ENCODE measurements at places on chromosomes 13 and 19.

DNA sequence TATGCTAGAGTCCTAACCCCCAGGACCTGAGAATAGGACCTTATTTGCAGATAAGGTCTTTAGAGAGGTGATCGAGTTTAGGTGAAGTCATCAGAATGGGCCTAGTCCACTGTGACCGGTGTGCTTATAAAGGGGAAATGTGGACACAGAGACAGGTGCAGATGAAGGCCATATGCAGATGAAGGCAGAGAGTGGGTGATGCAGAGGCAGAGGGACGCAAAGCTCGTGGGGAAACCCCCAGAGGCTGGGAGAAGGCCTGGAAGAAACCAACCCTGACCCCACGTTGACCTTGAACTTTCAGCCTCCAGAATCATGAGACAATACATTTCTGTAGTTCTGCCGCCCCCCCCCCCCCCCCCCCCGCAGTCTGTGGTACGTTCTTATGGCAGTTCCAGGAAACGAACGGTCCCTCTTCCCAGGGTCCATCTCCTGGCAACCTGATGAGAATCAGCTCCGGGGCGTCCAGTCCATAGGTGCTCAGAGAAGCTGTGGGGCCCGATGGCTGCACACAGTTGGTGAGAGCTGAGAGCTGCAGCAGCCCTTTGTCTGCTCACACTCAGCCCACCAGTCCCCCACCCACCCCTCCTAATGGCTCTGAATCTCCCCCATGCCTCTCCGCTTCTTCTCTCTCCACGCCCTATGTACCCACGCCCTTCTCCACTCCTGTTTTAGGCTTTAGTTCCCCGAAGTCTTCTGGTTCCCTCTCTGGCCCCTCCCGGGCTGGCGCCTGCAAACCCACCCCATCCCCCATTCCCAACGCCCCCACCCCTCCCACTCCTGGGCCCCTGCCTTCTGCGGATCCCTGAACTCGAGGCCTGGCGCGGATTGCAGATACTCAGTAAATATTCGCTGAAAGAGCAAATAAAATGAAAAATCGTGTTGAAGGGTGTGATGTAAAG is 218.3 kb upstream of the MAB21L1 start:
- no peak for DNase-seq

DNA sequence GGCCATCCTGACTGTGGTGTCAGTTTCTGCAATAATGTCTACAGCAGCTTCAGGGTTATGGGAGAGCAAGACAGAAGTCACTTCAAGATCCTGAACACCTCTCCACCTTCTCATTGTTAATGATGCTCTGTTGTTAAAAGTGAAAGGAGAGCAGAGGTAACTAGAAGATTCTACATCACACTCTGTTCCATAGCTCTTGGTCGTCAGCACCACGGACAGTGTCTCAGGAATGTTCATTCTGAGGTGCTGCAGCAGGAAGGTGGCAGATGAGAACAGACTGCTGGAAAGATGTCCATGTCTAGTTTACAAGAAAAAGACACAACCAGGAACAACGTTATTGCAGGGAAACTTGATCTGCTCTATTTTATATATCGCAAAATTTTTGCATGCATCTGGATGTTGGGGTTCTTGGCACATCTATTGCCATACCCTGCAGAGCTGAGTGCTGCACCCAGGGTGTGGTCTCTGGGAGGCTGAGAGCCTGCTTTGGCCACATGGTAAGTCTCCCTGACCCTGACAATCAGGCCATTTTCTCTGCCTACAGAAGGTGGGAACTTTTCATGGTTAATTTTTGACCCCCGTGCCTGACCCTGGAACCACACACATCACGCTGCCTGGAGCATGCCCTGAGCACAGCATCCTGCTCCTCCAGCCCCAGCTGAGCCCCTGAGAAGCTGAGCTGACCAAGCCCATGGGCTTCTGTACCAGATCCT is 12.7 kb downstream of the CEACAM21 start:
- DNase-seq = no peak

- no peak for DNase-seq
Observed at GRCh38 chr13:108573455-108573854, 56.0 kb upstream of the MYO16 start.

DNA sequence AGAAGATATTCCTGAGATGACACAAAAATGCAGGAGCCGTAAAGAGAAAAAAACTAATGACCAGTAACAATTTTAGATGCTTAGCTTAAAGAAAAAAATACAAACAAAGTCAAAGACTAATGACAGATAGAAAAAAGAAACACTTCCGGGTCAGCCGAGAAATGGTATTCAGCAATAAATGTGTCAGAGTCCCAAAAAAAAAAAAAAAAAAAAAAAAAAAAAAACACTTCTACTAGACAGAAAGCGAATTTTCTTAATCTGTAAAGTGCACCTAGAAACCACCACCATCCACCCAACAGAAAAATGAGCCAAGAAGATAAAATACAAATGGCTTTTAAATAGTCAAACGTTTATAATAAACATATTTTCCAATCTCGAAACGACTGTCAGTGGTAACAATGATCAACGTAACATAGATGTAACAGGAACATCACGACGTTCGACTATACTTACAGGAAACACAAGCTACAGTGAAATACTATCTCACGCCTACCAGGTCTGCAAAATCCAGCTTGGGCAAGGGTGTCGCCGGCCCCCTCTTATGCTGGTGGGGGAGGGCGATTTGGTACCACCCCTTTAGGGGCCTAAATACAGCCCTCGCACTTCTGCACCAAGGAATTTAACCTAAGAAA is 10.6 kb downstream of the ABHD17A start:
- no peak for DNase-seq

- no peak for DNase-seq
Observed at GRCh38 chr19:16673231-16673630, 12.3 kb downstream of the TMEM38A start.

GRCh38 chr13:79532576-79532975 is 51.6 kb downstream of the NDFIP2 start:
- no peak for DNase-seq

DNA sequence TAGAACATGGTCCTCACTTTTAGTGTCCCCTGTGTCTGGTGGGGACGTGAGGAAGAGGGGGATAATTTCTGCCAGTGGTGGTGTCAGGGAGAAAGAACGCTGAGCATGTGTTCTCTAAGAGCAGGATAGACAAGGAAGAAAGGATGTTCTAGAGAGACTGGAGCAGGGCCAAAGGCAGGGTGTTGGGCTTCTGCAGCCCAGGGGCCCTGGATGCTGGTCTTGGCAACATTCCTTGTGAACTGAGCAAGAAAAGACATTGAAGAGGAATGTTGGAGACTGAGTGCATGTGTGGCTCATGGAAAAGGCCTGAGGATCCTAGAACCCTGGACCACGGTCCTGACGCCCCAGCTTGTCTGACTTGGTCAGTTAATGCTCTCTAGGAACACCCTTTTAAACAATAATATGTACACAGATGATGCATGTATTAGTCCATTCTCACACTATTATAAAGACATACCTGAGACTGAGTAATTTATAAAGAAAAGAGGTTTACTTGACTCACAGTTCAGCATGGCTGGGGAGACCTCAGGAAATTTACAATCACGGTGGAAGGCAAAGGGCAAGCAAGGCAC is 33.6 kb upstream of the SLC10A2 start:
- no peak for DNase-seq

- DNase-seq = no peak
Observed at GRCh38 chr13:66556306-66556705, 673.8 kb downstream of the PCDH9 start.

DNA sequence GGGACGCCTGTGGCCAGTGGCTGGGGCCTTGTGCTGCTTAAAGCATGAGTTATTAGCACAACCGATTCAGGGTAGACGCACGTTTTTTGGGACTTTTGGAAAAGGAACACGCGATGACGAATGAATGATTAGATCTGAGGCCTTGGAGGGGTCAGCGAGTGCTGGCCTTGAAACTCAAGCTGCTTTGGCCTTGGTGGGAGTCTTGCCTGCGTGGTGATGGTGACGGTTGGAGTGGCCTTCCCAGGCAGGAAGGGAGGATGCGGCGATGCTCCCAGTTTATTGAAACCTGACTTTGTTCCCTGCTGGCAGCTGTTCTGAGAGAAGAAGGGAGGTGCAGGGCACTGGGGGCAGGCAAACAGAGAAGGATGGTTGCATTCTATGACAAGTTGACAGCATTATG is 63.1 kb upstream of the RNF113B start:
- DNase-seq = no peak

DNA sequence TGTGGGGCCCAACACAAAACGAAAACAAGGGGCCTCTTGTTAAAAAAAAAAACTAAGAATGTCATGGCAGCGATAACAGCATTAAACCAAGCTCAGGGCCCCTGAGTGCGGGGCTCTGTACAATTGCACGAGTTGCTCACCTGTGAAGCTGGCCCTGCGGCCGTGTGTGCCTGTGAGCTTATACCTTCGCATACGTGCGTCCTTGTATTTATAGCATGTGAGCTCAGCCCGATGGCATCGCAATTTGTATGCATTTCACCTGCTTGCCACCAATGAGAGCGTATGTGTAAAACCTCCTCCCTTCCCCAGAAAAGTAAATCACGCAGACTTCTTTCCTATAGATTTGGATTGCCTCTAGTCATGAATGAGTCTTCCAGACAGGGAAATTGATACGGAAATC is 17.1 kb downstream of the HNRNPM start:
- DNase-seq = no peak

DNA sequence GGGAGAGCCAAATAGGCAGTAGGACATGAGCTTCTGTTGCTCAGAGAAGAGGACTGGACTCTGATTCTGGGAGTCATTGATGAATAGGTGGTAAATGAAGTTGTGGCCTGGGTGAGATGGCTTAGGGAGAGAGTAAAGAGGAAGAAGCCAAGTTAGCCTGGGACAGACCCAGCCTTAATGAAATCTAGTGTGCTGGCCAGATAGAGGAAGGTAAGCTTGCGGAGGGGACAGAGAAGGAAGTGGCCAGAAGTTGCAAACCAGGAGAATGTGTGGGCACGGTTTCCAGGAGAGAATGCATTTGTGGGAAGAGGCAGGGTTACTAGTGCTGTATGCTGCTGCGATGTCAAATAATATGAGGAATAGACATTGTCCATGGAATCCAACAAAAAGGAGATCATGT is 83.3 kb upstream of the OLFM4 start:
- no peak for DNase-seq

GRCh38 chr19:2423071-2423914 is 4.1 kb downstream of the TIMM13 start:
- no peak for DNase-seq

DNA sequence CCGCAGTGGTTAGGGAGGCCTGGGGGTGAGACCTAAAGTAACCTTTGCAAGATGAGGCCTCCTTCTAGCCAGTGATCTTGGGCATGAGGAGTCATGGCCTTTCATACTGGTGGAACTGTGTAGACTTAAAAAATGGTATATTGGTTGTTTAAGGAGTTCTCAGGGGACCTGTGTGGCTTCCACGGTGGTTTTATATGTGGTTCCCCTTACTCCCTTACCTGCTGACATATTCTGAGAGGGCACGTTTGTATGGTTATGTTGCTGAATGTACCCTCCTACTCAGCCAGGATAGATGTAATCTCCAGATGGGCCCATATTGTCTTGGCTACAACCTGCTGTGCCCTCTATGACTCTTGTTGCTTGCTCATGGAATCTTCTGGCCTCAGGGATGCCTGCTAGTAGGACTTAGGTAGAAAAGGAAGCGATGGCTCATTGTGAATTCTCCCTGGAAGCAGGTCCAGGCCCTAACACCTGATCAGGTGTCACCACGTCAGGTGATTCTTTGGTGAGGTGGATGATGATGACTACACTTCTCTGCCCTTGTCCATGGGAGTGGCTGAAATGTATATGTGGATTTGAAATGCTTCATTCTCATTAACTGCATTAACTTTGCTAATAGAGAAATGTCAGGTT is 1.8 kb downstream of the ZNF460 start:
- no peak for DNase-seq

GRCh38 chr19:17953869-17954268 is 13.0 kb upstream of the KCNN1 start:
- DNase-seq = no peak

GRCh38 chr19:11273296-11273695 is 11.0 kb upstream of the DOCK6 start:
- DNase-seq = no peak

- no peak for DNase-seq
Observed at GRCh38 chr13:58619396-58620113, 988.0 kb downstream of the PCDH17 start.

GRCh38 chr13:97353927-97354675 is 79.9 kb upstream of the RAP2A start:
- no peak for DNase-seq

- no peak for DNase-seq
Observed at GRCh38 chr19:34172661-34173192, 423 bp downstream of the LSM14A start.

DNA sequence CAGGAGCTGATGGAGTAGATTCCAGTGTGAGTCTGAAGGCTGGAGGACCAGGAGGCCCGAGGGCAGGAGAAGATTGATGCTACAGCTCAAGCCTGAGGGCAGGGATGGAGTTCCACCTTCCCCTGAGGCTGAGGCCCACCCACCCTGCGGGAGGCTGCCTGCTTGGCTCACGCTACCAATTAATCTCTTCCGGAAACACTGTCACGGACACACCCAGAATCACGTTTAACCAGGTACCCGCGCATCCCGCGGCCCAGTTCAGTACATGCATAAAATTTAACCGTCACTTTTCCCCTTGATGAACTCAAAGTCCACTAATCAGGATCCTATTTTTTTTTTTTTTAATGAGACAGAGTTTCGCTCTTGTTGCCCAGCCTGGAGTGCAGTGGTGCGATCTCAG is 5.2 kb upstream of the ZNF628 start:
- DNase-seq = no peak

DNA sequence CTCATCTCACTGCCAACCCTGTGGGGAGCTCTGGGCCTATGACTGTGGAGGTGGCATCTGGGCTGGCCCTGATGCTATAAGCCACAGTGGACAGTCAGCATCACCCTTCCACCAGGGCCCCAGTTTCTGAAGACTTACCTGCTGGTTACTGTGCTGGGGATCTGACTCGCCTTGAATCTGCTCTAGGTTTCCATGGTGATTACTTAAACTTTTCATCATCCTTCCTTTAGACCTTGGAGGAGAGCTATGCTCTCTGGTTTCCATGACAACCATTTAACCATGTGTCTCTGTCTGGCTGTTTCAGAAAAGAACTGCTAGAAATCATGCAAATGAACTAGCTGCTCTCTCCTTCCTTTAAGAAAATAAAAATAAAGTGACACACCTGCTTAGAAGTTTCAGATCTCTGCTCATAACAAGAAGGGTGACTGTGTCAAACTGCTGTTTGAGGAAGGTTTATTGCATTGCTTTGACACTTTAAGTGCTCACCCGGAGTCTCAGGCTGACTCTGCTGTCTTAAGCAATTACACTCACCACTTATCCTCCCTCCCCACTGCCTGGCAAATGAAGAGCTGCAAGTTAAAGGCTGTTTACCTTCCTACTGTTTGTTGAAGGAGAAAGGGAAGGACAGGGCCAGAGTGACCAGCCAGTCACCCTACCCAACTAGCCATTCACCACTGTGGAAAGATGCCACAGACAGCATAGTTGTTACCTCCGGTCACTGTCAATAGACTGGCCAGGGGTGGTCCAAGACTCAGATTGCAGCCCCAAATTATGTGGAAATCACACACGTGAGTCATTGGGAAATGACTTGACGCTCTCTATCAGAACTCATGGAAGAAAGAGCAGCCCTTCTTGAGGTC is 87.6 kb downstream of the HSPH1 start:
- no peak for DNase-seq
